ENCODE measurements at places on chromosomes 1 and 21.

DNA sequence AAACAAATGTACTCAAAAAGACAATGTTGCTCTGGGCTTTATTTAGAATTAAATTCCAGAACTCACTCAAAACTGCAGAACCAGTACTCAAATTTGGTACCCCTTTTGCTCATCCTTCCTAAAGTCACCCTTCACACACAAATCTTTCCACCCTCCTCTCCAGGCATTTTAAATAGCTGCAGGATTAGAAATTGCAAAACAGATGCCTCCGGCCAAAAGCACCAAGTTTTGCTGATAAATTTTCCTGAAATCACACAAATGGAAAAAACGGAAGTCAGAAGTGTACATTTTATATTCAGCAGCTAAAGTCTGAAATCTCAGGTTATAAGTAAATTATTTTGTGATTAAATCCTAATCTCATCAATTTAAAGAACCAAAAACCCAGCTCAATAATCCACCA, 147.0 kb downstream of the NRIP1 start:
- DNase-seq: no peak

GRCh38 chr1:50967416-50968157, 2.5 kb upstream of the CDKN2C start:
- no peak for DNase-seq

- DNase-seq: peak; percentile 76
These were observed 71.2 kb upstream of the NBPF3 start for GRCh38 chr1:21368515-21369289.

- DNase-seq: no peak
These were observed 46.5 kb upstream of the PODN start for GRCh38 chr1:53015508-53015860.

DNA sequence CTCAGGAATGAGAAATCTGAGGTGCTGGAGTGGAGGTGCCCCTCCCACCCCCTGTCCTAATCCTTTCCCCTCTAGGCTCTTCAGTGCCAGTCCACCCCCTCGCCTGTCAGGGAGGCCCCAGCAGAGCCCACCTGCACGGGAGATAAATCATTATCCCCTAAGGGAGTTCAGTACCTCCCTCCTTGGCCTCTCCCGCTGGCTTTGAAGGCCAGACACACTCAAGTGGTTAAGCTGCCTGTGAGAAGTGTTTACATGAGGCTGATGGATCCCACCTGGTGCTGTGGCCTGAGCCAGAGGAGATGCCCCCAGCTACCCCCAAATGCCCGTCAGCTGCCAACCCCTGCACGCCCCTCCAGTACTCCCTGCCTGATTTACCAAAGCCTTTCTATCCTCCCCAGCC, 3.7 kb downstream of the RSPO1 start:
- DNase-seq: no peak

- no peak for DNase-seq
These were observed 257.2 kb upstream of the AJAP1 start for GRCh38 chr1:4397196-4397595.

Data from left ventricle myocardium inferior (tissue), 1 donor.